ENCODE measurements at places on chromosomes 6 and 20.

- no peak for DNase-seq
Observed at GRCh38 chr6:107603006-107603370, 113.1 kb downstream of the SOBP start.

DNA sequence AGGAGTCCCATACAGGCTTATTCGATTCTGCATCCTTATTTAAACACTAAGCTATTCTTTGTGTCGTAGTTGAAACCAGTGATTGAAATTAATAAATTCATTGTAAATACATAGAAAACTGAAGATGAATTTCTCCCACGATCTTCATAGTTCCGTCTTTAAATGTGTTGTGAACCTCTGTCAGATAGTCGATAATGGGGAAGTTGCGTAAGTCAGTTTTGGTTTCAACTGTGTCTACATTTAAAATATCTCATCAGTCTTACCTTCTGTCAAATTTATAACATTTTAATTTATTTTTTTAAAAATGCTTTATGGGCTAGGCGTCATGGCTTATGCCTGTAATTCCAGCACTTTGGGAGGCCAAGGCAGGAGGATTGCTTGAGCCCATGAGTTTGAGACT is 12.7 kb downstream of the STX11 start:
- no peak for DNase-seq

DNA sequence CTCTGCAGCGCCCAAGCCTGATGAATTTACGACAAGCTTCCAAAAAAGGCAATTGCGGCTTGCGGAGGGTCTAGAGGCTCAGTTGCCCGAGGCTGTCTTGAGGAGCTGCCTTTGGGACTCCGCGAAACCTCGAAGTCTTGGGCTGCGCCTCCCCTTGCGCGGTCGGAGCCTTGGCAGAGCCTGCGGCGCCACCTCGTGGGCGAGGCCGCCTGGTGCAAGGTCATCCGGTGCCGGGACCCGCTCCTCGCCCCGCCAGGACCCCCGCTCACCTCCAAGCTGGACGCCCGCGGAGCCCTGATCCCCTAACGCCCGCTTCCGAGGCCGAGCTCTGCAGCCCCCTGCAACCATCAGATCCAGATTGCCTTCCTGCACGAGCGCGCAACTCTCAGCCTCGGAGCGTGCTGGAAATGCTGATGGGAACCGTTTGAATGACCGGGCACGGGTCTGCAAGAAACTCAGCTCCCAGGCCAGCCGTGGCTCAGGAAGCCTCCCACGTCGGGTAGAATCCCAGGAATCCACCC is 14.9 kb upstream of the FAM210B start:
- no peak for DNase-seq

- no peak for DNase-seq
Observed at GRCh38 chr6:111190637-111191036, 103.3 kb downstream of the SLC16A10 start.

DNA sequence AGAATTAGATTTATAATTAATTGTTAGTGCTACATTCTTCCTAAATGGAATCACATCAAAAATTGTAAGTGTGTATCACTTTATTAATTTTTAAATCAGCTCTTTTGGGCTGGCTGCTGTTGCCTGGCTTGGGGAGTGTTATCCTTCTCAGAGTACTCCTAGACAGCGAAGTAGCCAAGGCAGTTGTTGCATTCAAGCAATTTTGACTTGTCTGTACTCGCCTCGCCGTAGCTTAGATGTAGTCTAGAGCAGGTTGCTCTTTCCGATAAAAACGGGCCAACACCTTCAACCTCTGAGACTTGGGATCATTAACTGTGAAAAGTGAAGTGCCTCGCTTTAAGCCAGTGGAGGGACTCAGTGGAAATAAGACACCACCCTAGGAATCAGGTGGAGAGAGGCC is 151.3 kb downstream of the FARS2 start:
- DNase-seq: no peak

- DNase-seq: no peak
Observed at GRCh38 chr6:97842521-97842920, 559.5 kb upstream of the MMS22L start.

DNA sequence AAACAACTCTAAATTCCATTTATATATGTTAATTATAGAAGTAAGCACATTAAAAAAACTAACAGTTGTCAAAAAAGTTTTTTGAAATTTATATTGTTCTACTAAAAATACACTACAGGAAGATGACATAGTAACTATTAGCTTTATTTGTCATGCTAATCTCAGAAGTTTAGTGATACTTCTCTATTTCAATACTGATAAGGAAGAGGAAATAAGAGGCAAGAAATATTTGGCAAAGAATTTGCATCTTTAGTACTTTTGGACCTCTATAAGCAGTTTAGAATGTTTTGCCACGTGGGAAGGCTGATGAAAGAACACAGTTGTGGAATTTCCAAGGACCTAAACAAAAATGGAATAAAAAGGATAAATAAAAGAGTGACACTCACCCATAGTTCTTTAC is 12.6 kb downstream of the IFNGR1 start:
- no peak for DNase-seq

- no peak for DNase-seq
Observed at GRCh38 chr6:126541806-126542491, 202.0 kb downstream of the CENPW start.

DNA sequence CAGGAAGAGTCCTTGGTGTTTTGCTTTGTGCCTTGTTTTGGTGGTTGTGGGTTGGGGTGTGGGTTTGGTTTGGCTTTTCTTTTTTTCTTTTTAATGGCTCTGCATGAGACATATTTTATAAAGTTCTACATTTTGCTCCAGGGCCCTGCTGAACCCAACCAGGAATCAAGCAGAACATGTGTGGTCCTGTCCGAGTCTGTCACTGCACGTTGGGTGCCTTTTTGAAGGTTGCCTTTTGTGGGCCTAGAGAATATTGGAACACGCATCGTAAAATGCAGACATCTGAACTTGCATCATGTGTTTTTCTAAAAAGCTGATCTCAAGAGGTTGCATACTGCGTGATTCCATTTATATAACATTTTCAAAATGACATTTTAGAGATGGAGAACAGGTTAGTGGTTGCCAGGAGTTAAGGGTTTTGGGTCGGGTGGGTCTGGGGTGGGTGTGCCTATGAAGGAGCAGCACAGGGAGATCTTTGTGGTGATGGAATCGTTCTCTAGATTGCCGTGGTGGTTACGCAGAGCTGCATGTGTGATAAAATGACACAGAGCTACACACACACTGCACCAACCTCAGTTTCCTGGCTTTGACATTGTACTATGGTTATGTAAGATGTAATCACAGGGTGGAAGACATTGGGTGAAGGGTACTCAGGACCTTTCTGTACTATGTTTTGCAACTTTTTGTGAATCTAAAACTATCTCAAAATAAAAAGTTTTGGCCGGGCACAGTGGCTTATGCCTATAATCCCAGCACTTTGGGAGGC is 80.2 kb downstream of the EYA2 start:
- DNase-seq: no peak

DNA sequence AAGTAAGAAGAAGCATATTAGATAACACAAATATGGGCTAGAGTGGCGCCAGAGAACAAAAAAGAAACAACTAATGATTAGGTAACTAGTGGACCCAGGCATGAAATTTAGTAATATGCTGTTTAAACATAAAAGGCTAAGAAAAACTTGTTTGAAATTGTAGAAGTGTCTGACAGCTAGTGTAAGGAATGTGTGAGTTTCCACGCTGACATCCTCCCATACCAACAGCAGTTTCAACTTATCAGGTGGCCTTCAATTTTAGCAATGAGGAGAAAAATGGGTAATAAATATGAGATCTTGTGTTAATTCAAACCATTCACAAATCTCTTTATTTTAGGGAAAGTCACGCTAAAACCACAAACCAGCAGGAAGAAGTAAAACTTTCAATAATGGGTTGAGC is 440.2 kb upstream of the FLRT3 start:
- no peak for DNase-seq

- DNase-seq: no peak
Observed at GRCh38 chr6:19153270-19153980, 683.7 kb upstream of the ID4 start.

GRCh38 chr6:5305968-5306626 is 44.8 kb downstream of the FARS2 start:
- no peak for DNase-seq

GRCh38 chr6:159460476-159460875 is 232.6 kb downstream of the SOD2 start:
- DNase-seq: no peak

- DNase-seq: no peak
Observed at GRCh38 chr6:501891-502601, 110.5 kb downstream of the IRF4 start.

DNA sequence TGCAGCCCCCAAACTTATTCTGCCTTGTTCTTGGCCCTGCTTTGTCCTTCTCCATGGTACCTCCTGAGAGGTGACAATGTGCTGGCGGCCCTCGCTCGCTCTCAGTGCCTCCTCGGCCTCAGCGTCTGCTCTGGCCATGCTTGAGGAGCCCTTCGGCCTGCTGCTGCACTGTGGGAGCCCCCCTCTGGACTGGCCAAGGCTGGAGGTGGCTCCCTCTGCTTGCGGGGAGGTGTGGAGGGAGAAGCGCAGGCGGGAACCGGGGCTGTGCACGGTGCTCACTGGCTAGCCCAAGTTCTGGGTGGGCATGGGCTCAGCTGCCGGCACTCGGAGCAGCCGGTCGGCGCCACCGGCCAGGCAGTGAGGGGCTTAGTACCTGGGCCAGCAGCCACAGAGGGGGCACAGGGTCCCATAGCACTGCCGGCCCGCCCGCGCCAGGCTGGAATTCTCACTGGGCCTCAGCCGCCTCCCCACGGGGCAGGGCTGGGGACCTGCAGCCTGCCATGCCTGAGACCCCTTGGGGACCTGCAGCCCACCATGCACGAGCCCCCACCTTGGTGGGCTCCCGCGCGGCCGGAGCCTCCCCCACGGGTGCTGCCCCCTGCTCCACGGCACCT is 55.9 kb upstream of the RALGAPA2 start:
- no peak for DNase-seq

- DNase-seq: no peak
Observed at GRCh38 chr6:12383448-12383847, 93.3 kb downstream of the EDN1 start.

DNA sequence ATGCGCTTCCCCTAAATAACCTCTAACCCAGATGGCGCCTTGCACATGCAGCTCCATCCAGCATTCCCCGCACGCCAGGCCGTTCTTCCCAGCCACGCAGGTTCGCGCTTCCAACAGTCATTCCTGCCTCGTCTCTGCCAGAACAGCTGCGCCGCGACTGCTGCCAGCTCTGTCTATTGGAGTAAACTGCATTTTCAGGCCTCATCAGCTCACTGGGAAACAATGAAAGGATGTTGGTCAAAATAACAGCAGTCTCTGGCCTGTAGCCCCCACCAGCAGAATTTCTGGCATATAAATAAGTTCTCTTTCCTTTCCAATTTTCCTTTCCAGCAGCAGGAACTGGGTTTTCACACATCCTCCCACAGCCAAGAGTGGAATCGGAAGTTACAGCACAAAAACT is 14.6 kb downstream of the NRSN1 start:
- no peak for DNase-seq

DNA sequence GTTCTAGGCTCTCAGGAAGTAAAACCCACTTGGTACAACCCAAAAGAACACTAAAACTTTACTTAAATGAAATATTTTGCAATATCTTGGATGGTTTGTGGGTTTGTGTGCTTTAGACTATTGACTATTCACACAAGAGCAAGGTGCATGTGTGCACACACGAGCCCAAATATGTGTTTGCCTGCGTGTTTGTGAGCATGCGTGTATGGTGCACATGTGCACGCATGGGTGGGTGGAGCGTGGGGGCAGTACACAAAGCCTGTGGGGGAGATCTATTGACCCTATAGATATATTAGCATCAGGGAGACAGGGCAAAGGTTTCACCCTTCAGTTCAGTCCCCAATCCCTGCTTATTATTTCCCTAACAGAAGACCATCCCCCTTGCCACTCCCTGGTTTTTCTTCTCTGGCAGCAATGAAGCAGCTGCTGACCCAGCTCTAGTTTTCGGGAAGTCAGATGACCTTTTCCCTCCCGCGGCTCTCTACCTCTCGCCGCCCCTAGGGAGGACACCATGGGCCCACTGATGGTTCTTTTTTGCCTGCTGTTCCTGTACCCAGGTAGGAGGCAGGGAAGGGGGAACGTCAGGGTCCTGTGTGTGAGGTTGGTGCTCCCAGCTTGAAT is at the start of gene C2:
TSS of gene C2 (plus strand) at position 476 of the 621 bp plus-strand sequence. CDS start at position 512, 36 bp downstream.
- DNase-seq: no peak

DNA sequence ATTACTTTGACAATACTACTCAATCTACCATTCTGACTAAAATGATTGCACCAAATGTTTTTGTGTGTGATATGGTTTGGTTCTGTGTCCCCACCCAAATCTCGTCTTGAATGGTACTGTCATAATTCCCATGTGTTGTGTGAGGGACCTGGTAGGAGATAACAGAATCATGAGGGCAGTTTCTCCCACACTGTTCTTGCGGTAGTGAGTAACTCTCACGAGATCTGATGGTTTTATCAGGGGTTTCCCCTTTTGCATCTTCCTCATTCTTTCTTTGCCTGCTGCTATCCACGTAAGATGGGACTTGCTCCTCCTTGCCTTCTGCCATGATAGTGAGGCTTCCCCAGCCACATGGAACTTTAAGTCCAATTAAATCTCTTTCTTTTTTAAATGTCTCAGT is 20.8 kb downstream of the SYCP2 start:
- DNase-seq: no peak

- no peak for DNase-seq
Observed at GRCh38 chr6:147559006-147559405, 50.5 kb downstream of the SAMD5 start.

GRCh38 chr6:123636282-123636681 is 468 bp downstream of the TRDN start:
- DNase-seq: no peak

All from T1000 (cell line).